Activated naive CD4-positive, alpha-beta T cell (primary cell): ENCODE measurements at places on chromosomes 13 and 19.

GRCh38 chr19:15072930-15073647 lies 8.9 kb upstream of the OR1I1 start:
- DNase-seq = no peak

DNA sequence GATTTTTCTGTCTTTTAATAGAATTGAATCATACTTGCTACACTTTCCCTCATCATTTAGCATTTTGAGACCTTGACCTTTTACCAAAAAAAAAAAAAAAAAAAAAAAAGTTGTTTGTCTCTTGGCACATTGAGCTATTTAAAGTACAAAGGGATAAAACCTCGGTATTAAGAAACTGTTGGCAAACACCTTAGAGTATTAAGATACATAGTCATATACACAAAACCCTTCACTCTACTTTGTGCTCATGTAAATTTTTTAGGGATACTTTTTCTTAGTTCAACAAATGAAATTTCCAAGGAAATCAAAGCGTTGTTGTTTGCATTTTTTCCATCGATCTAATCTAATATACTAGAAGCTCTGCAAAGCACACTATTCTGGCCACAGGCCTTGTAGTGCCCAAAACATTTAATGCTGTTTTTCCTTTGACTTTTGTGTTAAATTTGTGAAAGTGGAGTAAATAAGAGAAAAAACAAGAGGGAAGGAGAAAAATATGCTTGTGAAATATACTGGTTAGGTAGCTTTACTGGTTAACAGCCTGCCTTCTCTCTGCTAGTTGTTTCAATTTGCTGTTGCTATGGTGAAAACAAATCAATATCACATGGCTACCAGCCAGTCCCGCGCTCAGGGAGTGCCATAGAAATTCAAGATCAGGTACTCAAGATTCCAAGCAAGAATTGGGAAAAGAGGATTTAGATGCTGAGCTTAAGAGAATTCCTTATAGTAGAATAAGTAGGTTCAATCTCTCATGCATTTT lies 2.6 kb downstream of the MBNL2 start:
- DNase-seq = no peak

GRCh38 chr13:49444524-49445395 lies 686 bp downstream of the SETDB2 start:
- no peak for DNase-seq

DNA sequence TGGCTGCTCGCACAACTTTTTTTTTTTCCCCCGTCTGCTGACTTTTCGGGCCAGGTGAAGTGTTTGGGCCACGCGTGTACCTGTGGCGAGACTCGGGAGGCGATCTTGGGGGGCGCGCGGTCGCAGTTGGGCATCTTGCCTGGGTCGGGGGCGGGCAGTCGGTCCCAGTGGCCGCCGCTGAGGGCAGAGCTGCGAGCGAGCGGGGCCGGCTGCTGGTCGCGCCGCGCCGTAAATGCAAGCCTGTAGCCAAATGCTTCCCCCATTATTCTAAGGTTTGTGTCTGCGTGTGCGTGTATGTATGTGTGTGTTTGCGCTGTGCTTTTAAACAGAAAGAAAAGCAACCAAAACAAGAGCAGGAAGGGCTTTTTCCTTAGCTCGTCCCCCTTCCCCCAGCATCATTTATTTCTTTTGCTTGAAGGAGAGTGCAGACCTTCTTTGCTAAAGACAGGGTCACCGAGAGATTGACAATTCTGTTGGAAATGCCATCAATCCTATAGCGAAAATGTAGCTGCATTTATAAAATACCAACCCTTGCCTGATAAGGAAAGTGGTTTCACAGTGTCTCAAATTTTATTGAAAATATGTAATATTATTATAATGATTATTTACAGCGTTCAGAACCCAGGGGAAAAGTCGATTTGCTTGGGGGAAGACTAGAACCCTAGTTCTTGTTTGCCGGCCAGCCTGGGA lies 143.2 kb upstream of the ZNF536 start:
- DNase-seq = no peak

DNA sequence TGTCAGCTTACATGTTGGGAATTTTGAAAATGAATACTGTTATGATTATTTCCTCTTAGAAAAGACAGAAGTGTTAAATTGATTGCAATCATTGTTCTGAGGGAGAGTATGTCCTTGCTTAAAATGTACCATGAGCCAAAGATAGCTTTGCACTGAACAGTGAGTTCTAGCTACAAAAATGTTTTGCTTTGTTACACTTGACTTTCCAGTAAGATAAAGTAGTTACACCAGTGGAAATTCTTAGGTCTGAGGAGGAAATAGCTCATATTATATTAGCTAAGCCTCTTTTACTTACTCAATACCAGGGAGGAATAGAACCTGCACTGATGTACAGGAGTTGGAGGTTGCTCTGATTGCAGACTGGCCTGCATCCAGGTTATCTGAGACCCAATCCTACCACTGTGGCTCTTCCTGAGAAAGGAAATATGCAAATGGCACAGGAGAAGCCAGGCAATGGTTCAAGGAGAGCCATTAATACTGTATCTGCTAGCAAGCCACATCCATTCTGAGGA lies 53.0 kb upstream of the FBXL3 start:
- no peak for DNase-seq

GRCh38 chr19:41350735-41351338 lies 2.9 kb downstream of the TGFB1 start:
- DNase-seq = no peak

DNA sequence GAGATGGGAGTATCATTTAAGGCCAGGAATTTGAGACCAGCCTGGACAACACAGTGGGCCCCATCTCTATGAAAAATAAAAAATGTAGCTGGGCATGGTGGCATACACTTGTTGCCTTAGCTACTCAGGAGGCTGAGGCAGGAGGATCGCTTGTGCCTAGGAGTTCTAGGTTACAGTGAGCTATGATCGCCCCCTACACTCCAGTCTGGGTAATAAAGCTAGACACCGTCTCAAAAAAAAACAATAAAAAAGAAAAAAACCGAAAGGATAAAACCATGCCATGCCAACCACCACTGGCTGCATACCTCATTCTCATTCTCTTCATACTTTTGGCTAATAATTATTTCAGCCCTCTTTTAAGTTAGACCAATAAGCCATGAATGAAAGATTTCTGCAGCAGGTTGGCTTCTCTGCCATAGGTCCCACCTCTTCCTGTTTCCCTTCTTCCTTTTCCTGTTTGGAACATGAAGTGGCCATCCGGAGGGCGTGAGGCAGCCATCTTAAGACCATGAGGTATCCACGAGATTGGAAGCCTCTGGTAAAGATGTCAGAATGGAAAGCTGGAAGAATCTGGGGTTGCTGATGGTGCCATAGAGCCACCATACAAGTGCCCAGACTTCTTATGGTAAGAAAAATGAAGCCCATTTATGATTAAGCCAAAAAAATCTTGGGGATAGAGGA lies 171.3 kb downstream of the CACNA1A start:
- DNase-seq = no peak

GRCh38 chr13:64414381-64414780 lies 2815.8 kb downstream of the PCDH9 start:
- no peak for DNase-seq

GRCh38 chr19:40550951-40551350 lies 25.7 kb upstream of the SHKBP1 start:
- DNase-seq = no peak

- no peak for DNase-seq
Measured at GRCh38 chr19:7999376-7999775, 6.1 kb downstream of the ELAVL1 start.

DNA sequence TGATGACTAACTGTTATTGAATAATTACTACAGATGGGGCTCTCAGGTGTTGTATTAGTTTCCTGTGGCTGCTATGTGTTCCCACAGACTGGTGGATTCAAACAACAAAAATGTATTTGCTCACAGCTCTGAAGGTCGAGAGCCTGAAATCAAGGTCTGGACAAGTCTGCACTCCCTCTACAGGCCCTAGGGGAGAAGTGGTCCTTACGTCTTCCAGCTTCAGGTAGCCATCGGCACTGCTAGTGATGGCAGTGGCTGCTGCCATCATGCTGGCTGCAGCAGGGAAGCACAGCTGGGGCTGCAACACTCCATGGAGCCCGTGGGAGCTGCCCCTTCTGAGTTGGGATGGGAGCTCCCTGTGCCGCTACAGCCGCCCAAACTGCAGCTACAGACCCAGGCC lies 1.9 kb downstream of the TEX26 start:
- no peak for DNase-seq

DNA sequence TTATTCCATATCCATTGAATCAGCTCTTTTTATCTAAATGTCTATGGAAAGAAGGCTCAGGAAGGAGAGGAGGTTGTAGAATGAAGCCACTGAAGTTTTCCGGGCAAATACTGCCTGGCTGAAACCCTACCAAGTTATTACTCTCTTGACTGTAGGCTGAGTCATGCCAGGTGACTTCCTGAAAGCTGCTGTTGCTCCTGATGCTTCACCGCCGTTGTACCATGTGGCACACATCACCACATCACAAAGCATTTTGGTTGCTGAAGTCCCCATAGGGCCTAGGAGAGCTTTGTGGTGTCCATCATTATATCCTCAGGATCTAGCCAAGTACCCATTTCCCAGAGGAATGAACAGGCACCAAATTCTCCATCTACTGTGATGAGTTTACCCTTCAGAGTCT lies 11.1 kb upstream of the TDRD12 start:
- peak; percentile 5 for DNase-seq

DNA sequence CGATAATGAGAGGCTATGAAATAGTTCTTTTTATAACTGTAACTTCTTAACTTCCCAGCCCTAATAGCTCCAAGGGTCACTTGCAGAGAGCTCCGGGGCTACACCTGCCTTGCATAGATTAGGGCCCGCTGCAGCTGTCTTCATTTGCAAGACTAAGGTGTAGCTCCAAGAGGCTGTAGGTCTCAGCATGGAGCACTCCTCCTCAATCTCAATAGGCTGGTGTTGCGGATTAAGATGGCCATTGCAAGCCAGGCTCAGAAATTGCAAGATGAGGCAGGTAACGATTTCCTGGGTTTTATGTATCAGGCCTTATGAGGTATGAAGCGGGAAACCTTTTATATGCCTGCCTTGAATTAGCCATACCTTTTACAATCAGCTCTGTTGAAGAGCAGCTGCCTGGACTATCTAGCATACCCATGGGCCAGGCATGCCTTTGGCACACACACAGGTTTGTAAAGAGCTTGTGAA lies 185.7 kb downstream of the TM9SF2 start:
- DNase-seq = no peak
